ENCODE measurements at places on chromosomes 2 and 18.

- DNase-seq, result no peak
These were observed 15.0 kb upstream of the DNAH7 start for GRCh38 chr2:196083601-196084000.

DNA sequence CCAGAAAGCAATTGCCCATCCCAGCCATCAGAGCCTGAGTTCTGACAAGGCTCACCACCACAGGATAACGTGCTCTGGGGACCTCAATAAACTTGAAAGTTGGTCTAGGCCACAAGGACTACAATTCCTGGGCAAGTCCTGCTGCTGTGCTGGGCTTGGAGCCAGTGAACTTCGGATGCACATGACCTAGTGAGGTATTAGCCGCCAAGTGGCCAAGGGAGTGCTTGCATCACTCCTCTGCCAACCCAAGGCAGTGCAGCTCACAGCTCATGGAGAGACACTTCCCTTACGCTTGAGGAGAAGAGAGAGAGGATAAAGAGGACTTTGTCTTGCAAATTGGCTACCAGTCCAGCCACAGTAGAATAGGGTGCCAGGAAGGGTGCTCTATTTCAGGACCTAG is 219.6 kb downstream of the MBD2 start:
- peak; percentile 16 for DNase-seq

- no peak for DNase-seq
These were observed 184.2 kb upstream of the SP5 start for GRCh38 chr2:170530803-170531564.

GRCh38 chr2:138298120-138298814 is 203.3 kb upstream of the SPOPL start:
- no peak for DNase-seq

DNA sequence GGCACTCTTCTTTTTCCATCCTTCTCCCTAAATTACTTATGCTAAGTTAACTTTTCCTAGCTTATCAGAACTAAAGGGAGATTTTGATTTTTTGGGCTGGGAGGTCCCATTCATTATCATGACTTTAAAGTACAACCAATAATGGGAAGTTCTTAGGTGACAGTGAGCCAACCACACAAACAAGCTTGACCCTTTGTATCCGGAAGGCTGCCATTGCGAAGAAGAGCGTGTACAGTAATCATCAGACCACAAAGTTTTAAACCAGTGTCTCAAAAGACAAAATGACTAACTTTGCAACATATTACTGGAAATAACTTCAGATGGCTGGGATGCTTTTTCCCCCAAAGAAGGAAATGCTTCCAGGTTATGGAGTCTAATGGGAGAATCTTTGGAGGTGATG is 298.1 kb downstream of the TGIF1 start:
- DNase-seq, result no peak

GRCh38 chr18:41674506-41674905 is 280.5 kb upstream of the PIK3C3 start:
- DNase-seq, result no peak

DNA sequence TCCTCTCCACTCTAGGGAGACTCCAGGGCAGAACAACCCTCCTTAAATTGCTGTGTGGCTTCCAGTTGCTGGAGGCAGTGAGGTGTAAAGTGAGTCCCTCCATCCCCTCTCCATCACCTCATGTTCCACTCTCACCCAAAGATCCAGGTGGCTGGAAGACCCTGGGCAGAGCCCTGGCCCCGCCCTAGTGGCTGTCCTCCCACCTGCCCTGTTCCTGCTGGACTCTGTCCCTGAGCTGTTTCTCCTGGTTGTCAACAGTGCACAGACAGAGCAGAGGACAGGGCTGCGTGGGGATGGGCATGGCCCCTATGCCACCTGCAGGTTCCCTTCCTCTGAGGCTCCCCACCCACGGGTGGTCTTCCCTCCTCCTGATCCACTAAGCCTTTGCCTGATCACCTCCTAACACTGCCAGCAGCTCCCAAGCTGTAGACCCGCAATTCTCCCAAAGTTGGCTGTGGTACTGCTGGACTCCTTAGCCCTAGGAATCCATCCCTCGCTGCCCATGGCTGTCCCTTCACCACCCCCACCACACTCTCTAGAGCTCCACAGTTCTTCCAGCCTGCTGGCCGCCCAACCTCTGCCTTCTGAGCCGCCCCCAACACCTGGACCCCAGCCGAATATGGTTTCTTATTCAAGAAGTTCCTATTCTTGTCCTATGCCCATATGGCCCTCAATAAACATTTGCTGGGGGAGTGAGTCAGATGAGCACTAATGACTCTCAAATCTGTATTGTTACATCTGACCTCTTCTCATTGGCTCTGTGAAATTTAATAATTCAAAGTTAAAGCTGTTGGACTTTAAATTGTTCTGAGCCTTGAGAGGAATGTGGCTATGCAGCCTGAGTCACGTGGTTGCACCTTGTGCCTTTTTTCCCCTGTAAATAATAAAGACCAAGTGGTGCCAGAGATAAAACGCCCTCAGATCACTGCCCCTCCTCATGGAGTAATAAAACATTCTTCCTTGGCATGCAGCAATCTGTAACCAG is 260.0 kb upstream of the HS6ST1 start:
- no peak for DNase-seq

DNA sequence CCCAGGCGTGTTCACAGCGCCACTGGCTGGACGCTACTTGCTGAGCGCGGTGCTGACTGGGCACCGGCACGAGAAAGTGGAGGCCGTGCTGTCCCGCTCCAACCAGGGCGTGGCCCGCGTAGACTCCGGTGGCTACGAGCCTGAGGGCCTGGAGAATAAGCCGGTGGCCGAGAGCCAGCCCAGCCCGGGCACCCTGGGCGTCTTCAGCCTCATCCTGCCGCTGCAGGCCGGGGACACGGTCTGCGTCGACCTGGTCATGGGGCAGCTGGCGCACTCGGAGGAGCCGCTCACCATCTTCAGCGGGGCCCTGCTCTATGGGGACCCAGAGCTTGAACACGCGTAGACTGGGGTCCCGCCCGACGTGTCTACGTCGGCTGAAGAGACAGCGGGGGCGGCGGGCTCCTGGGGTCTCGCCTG is 891 bp upstream of the KHK start:
- peak; percentile 88 for DNase-seq

DNA sequence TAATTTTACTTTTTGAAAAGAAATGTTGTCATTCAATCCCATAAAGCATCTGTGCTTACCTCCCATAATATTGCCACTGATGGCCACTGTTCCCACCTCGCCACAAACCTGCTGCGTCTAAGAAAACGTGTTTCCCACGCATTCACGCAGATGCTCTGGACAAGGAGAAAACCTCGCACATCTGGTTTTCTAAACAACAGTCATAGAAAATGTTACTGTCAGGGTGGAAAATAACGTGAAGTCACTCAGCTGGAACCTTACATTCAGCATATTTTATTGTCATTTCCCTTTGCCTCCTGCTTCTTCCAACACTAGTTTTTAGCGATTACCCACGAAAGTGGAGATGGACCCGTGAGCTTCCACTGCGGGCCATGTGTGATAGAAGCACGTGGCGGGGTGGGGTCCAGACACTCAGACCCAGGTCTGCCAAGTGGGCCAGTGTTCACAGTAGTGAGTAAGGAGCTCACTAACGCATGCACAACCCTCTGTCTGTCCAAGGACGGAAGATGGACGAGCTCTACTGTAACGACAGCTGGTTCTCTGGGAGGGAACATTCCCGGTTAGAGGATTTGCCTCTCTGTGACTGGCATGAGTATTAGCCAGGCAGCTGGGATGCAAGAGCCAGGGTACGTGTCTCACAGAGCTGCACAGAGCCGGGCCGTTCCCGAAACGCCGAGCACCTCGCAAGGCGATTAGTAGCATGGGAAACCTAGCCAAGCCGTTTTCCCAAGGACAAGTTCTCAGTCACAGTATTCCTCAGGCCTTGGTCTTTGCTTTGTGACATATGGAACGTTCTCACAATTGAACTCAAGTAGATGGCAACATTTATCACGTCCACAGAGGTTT is 94.5 kb downstream of the MTCL1 start:
- peak; percentile 69 for DNase-seq

- DNase-seq, result no peak
These were observed 178.8 kb upstream of the HDAC4 start for GRCh38 chr2:239579524-239580198.

DNA sequence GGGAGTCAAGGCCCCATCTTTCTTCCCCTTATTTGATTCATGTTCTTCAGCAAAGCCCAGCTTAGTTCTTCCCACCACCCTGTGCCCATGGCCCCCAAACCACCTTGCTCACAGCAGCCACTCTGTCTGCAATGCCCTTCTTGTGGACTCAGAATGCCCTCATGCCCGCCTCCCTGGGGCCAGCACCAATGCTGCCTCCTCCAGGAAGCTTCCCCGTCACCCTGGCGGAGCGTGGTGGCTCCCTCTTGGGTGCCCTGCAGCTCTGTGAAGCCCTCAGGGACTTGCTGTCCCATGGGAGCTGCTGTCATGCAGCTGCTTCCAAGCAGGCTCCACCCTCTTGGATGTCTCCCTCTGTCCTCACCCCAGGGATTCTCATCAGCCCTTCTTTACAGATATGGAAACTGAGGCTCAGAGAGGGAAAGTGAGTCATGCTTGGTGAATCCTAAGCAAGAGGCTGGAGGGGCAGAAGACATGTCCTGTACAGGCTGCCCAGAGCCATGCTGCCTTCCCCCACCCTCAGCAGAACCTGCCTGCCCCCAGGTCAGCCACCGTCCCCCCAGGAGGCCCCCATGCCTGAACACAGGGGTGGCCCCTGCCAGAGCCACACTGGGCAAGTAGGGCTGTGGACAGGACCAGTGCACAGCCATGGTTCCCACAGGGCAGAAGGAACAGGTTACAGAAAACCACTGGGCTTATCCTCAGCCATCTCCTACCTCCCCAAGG is 11.8 kb upstream of the DUSP2 start:
- DNase-seq, result no peak

DNA sequence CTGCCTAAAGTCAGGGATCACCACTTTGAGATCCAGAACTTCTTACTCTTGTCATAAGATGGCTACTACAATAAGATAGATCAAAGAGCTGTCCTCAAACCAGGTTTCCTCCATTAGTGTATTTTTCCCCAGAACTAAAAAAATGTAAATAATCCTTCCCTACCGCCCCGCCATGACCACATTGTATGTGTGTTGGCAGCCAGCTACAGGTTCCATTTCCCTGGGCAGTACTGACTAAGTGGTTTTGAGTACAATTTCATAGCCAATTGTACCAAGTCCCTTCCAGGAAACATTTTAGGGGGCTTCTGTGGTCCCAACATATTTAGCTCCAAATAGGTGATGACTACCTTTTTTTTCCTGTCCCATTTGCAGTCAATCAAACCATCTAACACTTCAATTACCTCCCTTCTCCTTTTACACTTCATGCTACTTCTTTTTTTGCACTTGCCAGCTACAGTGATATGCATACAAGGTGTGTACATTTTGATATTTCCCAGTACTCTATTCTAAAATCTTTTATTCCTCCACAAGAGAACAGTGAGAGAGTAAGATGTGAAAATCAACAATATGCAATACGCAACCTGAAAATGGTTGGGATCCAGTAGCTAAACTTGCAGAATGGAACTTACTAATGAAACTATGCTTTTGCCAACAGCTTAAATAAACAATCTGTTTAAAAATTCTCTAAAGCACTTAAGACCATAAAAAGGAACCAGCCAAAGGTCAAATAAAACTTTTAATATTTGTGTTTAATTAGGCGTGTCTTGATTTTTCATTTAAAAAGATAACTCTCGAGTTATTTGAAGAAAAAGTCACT is 3.9 kb downstream of the PUM2 start:
- no peak for DNase-seq

DNA sequence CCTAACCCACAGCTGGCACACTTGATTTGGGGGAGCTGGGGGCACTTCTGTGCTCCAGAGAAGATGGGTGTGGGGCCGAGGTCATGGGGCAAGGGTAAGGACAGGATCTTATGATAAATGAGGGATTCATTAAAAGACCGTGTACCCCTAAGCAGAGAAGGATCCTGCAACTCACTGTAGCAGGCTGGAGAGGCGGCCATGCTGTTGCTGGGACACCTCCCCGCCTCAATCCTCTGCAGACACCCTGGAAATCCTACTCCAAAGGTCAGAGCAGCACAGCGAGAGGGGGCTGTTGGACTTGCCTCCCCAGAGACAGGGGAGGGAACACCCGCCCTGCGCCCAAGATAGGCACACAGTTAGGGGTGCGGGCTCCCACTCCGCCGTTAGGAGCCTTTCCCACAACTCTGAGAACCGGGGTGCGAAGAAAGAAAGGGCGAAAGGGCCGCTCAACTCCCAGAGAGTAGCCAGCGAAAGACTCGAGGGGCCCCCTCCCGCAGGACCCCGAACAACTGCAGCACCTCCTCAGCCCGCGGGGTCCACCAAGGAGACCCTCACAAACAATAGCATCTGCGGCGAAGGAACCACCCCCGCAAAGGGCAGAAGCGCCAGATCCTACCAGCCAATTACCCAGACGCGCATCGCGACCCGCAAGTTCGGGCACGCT is 1.4 kb downstream of the PARD6G start:
- no peak for DNase-seq
